ENCODE measurements at places on chromosomes 4 and X. TPM values are rescaled to one million over a fixed set of nuclear protein-coding genes. Genes with fewer than 3 reads are reported as not detected.

GRCh38 chr4:187426511-187426910 is 569.1 kb upstream of the ZFP42 start:
- H3K27me3 ChIP-seq = no peaks in the 10 kb centered on the region
- no peaks in the 10 kb centered on the region for H3K36me3 ChIP-seq
- H3K4me3 ChIP-seq = no peak overlapping the region
- H3K4me1 ChIP-seq = no peaks in the 10 kb centered on the region
- H3K27ac ChIP-seq = no peak overlapping the region

DNA sequence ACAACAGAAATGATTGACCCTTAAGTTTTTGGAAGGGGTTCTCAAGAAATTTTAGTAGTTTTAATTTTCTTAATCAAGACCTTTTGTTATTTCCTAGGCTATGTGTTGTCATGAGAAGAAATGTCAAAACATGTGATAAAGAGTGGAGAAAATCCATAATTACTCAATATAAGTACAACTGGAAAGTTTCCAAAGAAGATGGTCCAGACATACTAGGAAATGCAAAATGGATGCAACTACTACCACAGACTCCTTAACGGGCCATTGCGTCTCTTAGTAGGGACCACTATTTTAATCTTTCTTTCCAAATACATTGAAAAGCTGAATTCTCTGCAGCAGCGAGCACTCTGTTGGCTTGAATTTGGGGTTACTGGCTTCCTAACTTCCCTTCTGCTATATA is 148.8 kb downstream of the NWD2 start:
- no peak overlapping the region for H3K27ac ChIP-seq
- no peak for DNase-seq
- H3K4me1 ChIP-seq = no peaks in the 10 kb centered on the region
- no peak overlapping the region for H3K4me3 ChIP-seq

GRCh38 chr4:41679991-41680390 is 68.5 kb downstream of the PHOX2B start:
- H3K27ac ChIP-seq = no peak overlapping the region
- no peaks in the 10 kb centered on the region for H3K36me3 ChIP-seq

- H3K4me3 ChIP-seq = no peak overlapping the region
- H3K27ac ChIP-seq = no peak overlapping the region
Measured at GRCh38 chrX:40132751-40133150, 35.0 kb upstream of the BCOR start.

GRCh38 chr4:6909970-6910339 is 329 bp downstream of the TBC1D14 start:
- peaks cover 61% of the 10 kb centered on the region for H3K4me1 ChIP-seq
- H3K27ac ChIP-seq = no peak overlapping the region
- no peak for DNase-seq
- peak overlapping the region; percentile 91 for H3K4me3 ChIP-seq
- H3K27me3 ChIP-seq = no peaks in the 10 kb centered on the region

GRCh38 chr4:3098346-3098745 is 23.9 kb downstream of the HTT start:
- no peak overlapping the region for H3K27ac ChIP-seq
- no peak overlapping the region for H3K4me3 ChIP-seq
- H3K4me1 ChIP-seq = no peaks in the 10 kb centered on the region
- peaks cover 38% of the 10 kb centered on the region for H3K36me3 ChIP-seq

DNA sequence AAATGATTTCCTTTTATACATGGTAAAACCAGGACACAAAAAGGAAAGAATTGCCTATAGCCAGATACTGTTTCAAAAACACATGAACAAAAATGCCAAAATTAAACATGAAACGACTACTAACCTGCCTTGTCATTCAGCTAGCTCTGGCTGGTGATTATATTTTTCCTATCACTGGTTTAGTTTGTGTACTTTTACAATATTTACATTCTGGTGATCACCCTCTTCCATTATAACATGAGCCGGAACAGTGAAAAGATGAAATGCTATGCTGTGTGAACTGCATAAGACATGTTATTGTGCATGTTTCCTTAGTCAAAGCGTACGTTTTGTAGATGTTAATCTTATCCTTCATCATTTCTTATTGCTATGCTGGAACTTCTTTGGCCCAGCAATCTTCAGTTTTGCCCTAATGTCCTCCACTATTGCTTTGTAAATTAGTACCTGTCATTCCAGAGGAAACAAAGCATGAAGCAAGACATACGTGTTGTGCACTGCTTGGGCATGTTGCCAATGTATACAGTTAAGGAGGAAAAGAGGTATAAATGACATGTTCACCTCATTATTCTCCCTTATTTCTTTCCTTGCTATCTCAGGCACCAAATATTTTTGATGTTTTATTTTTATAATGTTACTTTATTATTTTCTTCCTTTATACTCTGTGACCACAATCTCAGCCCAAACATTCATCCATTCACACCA is 386.3 kb downstream of the ARHGAP24 start:
- no peaks in the 10 kb centered on the region for H3K27me3 ChIP-seq
- H3K27ac ChIP-seq = no peak overlapping the region
- H3K4me1 ChIP-seq = no peaks in the 10 kb centered on the region

- H3K27ac ChIP-seq = no peak overlapping the region
- no peak for DNase-seq
- no peaks in the 10 kb centered on the region for H3K4me1 ChIP-seq
- no peak overlapping the region for H3K4me3 ChIP-seq
Measured at GRCh38 chrX:57137501-57137900, 304 bp upstream of the SPIN2A start.

DNA sequence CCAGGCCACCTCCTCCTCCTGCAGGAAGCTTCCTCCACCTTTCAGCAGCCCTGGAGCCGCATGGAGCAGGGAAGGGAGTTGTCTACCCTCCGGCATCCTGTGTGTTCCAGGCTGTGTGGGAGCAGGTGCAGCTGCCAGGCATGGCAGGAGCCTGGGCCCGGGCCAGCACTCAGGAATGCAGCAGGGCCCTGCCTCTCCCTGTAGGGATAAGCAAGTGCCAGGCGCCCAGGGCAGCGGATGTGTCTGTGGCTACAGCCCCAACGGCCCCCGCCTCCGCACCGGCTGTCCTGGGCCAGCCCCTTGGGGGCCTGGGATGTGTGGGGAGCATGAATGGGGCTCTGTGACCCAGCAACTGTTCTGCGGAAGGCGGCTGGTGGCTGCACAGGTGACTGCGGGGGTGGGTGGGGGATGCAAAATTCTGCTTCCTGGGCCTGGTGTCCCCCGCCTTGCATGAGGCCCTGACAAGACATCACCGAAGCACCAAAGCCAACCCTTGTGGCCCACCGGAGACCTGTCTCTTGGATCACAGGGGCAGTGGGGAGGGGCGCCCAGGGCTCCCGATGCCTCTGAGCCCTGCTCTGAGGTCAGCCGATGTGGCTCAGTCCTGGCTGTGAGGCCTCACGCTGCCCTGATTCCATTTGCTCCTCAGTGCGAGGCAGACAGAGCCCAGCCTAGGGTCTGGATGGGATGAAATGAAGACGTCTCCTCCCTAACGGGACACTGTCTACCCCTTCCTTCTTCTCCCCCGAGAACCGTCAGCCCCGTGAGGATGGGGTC is 1.4 kb upstream of the DOK7 start:
- H3K27ac ChIP-seq = no peak overlapping the region
- no peaks in the 10 kb centered on the region for H3K36me3 ChIP-seq
- no peak for DNase-seq

DNA sequence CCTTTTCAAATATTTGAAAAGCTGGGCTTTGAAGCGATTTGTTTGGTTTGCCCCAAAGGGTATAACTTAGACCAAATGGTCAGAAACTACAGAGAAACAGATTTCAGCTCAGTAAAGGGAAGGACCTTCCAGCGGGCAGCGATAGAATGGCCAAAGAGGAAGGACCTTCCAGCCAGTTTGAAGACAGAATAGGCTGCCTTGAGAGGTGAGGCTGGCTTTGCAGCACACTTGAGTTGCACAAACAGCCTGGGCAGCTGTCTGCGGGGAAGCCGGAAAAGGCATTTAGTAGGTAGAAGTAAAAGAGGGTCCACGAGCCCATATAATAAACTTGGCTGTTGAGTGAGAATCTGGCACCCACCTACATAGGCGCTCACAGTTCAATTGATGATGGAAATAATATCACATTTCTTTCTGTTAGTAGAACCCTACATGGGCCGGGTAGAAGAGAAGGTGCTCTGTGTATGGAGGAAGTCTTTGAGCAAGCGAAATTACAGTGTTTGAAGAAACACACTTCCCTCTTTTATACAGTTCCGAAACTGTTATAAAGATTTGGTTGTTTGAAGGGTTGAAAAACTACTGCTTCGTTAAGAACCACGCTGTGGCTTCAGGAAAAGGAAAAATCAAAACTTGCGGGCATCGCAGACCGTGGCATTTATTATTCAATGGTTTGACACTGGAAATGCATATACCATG is 75.0 kb upstream of the SORBS2 start:
- H3K27ac ChIP-seq = no peak overlapping the region
- H3K27me3 ChIP-seq = no peaks in the 10 kb centered on the region
- H3K4me3 ChIP-seq = no peak overlapping the region
- no peaks in the 10 kb centered on the region for H3K36me3 ChIP-seq

The UNC5C gene
- not detected for total RNA-seq

The SHROOM2 gene
- not detected for total RNA-seq

The TMSB4X gene
- total RNA-seq = 2,738 TPM
